ENCODE measurements at places on chromosomes 7 and 10.

- DNase-seq: no peak
These were observed 11.8 kb downstream of the CEP41 start for GRCh38 chr7:130429019-130429418.

GRCh38 chr10:1419796-1420610 lies 317.3 kb downstream of the ADARB2 start:
- DNase-seq: no peak

DNA sequence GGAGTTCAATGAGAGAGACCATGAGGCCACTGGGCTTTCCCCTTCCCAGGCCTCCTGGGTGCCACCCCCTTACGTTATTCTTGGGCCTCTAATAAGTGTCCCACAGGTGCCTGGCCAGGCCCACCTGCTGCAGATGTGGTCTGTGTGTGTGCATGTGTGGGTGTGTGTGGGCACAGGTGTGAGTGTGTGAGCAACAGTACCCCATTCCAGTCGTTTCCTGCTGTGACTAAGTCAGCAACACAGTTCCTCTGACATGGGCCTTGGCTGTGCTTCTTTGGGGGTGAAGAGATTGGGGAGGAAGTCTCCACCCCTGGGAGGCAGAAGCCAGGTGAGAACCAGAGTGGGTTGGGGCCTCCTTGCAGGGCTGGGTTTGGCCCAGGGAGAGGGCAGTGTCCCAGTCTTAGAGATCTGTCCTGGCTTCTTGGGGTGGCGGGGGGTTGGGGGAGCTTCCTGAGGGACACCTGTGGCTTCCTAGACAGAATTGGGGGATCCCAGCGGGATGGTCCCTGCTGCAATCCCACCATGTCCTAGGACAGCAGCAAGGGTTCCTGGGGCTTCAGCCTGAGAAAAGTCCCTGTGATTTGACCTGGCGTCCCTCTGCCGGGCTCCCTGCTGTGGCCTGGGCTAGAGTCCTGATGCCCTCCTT lies 4.1 kb upstream of the PILRB start:
- DNase-seq: no peak

DNA sequence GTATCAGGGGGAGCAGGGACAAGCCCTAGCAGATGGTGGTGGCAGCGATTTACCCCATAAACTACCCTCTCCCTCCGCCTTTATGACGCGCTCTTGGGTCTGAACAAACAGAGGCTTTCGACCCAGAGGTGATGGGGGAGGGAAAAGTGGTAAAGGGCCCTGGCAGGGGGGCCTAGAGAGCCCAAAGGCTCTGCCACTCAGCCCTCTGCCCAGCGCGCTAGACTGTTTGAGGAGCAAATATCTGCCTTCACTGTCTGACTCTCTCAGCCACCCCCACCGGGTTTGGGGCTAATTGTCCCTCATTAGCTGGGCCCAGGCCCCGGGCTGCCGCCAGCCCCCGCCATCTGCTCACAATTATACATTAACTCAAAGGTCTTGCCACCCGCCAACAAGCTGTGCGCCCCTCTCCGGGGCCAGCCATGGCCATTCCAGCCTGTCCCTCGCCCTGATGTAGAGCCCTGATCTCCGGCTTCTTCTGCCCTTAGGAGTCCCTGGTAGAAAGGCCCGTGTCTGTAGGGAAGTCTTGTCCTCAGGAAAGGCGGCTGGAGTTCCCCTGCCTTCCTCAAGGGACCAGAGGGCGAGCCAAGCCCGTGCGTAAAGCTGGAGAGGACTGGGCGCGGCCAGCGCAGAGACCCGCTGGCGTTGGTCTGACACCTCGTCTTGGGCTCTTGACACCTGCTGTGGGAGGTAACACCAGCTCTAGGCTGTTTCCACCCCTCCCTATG lies 1.9 kb upstream of the PAX4 start:
- no peak for DNase-seq

GRCh38 chr7:55504093-55504859 lies 68.0 kb downstream of the VOPP1 start:
- DNase-seq: no peak

GRCh38 chr7:44103923-44104859 lies at the start of gene AEBP1:
Gene AEBP1 (plus strand): TSS chr7:44104345. CDS start chr7:44104666, 321 bp downstream.
- DNase-seq: peak; percentile 44

GRCh38 chr10:121648493-121648892 lies 50.2 kb upstream of the FGFR2 start:
- DNase-seq: no peak

DNA sequence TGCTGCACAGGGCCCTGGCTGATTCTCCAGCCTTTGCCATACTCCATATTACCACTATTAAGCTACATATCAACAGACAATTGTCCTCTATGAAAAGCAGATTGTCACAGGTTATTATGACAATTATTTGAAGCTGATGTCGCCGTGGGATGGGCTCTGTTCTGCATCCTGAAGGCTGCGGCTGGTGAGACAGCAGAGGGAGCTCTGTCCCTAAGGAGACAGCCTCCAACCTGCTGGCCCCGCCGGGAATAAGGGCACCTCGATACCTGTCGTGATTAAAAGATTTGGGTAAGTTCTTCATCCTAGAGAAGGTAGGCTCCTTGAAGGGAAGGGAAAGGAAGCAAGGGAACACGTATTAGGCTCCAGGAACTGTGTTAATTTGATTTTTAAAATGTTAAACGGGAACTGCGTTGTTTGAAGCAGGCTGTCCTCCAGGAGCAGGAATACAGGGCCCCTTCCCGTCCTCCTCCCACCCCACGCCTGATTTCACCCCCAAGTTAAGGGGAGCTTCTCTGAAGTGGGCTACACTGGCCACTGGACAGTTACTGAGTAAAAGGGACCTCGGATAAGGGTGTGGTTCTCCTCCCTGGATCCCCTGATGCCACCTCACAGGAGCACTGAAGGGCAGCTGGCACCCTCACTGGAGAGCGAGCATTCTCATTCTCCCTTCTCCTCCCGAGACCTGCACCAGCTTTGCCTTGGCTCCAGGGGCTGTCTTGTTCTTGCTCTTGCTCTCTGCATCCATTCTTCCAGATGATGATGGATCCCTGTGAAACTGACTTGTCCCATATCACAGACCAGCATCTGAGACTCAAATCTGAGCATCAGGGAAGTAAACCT lies 11.8 kb upstream of the TIAL1 start:
- peak; percentile 66 for DNase-seq

GRCh38 chr7:286266-286665 lies 3.7 kb upstream of the FOXL3 start:
- no peak for DNase-seq

DNA sequence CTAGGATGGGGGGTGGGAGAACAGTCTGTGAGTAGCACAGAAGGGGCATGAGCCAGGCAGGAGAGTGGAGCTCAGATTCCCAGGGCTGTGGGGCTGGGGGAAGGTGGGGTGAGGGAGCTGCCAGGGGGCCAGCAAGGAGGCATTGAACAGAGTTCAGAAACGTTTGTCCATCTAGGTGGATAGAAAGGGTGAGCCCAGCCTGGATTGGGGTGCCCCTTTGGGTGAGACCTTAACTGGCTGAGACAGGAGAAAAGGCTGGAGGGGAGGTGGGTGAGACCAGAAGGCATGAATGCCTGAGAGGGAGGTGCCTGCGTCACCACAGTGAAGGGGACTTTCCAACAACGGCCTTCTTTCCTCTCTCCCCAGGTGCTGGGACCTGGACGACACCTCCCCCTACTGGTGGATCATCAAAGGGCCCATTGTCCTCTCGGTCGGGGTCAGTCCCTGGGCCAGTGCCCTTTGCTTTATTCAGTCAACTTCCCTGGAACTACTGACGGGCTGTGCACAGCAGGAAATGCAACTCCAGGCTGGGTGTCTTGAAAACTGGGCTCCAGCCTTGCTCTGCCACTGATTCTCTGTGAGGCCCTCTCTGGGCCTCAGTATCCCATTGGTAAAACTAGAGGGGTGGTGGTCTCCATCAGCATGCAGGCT lies 11.0 kb downstream of the GHRHR start:
- peak; percentile 72 for DNase-seq

DNA sequence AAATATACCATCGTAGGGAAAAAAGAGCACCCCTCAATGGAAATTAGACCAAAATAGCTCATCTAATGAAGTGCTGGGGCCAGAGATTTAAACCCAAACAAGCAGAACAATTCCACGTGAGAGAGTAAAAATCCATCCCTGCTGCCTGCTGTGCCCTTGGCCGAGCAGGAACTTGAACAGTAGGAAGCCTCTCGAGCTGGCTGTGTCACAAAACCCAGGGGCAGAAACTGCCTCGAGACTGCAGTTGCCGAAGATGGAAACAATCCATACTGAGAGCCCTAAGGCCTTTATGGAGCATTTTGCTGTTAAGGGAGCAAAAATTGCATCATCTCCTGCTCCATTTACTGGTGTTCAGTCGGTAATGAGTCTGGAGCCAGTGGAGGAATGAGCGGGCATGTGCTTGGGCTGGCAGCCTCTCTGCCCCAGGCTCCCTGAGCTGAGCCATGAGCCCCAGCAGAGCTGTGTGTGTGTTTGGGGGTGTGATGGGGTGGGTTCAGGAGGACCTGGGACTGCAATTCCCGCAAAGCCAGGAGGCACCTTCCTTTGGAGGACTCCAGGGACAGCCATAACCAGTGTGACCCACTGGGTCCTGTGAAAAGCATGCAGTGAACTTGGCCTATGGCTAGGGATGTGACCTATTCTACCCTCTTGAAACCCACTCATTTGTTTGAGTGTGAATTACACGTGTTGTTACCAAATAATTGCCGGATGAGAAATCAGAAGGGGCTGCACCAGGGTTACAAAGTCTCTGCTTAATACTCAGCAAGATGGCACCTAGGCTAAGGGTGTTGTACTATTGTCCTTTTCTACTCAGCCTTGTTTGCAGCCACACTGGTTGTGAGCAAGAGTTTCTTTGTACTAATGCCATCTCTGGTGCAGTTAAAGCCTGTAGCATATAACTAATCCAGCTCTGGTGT lies 58.3 kb downstream of the CDHR3 start:
- DNase-seq: no peak

GRCh38 chr10:45180946-45181875 lies 134.2 kb downstream of the OR13A1 start:
- no peak for DNase-seq

- DNase-seq: no peak
These were observed 36.9 kb downstream of the GRB10 start for GRCh38 chr7:50745835-50746234.

GRCh38 chr7:132106491-132106890 lies 469.8 kb downstream of the PLXNA4 start:
- no peak for DNase-seq

- no peak for DNase-seq
These were observed 107.2 kb downstream of the CDK6 start for GRCh38 chr7:92729172-92729571.

DNA sequence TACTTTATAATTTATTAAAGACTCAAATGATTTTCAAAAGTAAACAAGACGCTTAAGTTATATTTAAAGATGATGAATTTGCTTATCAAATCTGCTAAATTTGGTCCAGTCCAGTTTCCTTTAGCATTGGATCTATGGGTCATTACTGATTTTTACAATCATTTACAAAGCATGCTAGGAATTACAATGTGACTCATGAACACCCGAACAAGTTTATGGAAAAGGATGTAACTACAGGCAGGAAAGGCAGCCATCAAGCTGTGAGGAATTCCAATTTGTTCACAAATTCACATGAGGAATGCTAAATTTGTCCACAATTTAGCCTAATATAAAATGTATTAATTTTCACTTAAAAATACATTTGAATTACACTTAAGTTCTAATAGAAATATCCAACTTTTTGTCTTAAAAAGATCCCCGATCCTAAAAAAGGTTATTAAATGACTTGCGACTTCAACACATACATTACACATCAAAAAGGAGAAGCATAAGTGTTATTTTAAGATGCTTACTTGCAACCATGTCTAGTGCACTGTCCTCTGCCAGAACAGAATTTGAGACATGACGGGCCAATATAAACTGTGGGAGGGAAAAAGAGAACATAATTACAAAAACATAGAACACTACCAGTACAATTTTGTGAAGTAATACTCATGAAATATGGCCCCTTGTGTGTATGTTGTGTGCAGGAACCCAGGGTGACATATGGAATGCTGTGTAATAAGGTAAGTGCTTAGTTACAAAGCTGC lies 194.2 kb upstream of the SLC26A5 start:
- DNase-seq: no peak

DNA sequence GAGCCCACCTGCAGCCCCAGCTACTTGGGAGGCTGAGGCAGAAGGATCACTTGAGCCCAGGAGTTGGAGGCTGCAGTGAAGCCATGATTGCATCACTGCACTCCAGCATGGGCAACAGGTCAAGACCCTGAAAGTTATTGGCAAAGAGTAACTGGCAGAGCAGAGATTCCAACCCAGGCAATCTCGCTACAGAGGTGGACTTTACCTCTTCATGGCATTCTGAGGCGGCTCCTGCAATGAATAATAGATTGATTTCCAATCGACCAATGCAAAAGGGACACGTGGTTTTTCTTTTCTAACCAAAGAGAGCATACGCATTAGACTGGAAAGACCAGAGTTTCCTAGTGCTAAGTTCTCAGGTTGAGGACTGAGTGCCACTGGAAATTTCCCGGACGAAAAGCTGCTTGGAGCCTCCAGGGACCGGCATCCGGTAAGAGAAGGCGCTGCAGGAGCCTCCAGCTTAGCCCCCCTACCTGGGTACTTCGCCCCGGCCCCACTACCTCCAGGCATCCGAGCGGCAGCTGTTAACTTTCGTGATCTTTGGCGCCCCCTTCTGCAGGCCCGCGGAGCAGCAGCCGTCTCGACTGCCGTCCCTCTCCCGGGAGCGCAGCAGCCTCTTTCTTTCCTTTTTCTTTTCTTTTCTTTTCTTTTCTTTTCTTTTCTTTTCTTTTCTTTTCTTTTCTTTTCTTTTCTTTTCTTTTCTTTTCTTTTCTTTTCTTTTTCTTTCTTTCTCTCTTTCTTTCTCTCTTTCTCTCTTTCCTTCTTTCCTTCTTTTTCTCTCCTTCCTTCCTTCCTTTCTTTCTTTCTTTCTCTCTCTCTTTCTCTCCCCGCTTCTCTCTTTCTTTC lies 4.1 kb downstream of the MBLAC1 start:
- peak; percentile 83 for DNase-seq
